Hematopoietic multipotent progenitor cell treated with erythropoietin and hydrocortisone succinate and interleukin-3 and kit ligand, for 4 days (in vitro differentiated cells): ENCODE measurements at places on chromosomes 12 and 14.

GRCh38 chr12:3492793-3493042 lies 1.7 kb downstream of the PRMT8 start:
- no peak for DNase-seq

DNA sequence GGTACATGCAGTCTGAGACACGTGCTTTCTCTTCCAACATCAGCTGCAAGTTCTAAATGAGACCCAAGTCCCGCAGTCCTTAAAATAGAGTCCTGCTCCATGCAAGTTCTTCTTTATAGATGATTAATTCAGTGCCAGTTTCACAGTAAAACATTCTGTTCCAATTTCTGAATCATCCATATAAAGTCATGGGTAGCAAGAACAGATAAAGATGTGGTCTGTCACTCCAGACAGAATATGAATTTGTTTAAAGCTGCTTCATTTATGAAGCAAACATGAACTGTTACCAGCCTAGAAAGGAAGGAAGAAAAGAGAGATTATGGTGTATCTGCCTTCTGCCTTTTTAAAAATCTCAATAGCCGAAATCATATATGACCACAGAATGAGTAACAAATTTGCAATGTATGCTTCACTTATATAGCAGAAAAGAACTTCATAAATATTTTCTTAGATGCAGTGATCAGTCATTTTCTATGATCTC lies 83.3 kb downstream of the KITLG start:
- DNase-seq: no peak

DNA sequence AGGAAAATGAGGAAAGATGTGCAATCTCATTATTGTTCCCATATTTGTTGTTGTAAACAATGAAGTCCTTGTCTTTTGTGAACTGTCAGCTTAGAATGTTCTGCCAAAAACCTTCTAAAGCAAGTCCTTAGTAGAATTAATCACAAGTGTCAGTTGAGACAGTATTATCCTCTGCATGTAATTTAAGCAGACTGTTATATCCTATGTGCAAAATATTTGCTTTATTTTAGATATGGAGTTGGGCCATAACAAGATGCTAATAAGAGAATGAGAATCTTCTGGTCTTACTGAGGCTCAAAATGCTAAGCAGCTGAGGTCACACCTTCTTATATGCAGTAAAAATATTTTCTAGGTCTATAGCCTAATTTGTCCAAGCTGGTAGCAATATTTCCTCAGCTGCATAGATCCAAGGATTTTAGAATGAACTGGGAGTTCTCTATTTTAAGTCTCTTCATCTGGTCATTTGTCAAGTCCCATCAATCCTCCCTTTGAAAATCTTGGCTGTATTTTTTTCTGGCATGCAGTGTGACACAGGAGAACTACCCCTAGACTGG lies 222.3 kb upstream of the NAV3 start:
- no peak for DNase-seq

DNA sequence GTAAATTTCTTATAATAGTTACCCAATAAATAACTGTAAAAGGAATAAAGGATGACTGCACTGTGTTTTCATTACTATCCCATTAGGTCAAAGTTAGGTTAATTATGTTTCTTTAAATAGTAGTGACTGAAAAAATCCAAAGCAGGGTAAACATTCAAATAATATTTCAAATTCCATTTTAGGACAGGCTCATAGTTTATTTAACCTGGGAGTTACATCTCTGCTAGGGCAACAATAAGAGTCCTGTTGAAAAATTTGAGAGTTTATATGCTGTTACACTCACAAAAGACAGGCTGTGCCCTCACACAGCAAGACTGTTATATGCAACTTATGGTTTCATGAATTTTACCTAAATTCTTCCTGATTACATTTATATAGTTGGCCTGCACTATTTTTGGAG lies 8.0 kb downstream of the ERP27 start:
- no peak for DNase-seq

DNA sequence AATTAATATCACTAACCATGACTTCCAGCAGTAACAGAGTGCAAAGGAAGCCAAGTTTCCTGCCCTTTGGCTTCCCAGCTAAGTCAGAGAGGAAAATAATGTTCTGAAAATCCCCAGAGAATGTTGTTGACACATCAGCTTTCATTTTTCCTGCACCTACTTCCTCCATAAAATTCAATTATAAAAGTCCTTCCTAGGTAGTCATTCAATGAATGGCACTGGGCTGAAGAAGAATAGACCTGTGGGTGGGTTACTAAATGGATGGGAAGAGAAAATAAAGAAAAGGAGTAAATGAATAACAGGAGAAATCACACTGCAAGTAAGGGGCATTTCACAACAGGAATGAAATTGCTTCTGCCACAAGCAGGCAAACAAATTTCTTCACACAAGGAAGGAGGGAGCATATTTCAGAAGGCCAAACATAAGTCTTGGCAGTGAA lies 73.2 kb upstream of the MDM1 start:
- DNase-seq: no peak

DNA sequence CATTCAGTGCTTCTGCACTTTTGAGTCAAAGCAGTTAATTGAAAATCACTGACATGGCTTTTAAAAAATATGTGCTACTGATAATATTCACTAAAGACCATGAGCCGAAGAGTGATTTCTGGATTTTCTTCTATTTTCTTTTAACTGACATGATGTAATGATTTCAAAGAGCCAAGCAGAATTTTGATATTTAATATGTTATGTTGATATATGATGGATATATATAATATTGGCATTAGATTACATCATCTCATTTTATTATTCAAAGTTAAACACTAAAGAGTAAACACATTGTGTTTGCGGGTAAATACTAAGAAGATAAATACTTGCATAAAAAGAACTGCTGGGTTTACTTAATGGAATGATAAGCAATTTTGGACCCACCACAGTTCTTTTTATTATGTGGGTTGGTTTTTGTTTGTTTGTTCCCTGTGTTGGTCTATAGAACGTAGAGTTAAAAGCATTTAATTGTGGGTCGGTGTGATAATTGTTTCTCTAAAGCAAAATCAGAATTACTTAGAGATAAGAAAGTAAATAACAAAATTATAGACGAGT lies 692 bp downstream of the SPIC start:
- DNase-seq: no peak

DNA sequence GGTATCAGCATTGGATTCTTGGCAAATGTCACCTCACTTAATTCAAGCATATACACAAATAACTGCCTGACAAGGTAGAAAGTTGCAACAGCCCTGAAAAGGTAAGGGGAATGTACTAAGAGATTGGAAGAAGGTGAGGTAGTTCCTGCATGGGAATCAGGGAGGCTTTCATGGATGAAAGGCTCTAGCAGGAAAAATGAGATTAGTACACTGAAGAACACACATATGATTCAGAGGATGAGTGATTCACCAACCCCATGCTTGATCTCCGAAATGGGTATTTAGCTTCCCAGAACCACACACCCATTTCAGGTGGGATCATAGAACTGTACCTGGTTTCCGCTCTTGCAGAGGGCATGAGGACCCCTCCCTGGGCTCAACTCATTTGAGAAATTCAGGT lies 65.8 kb downstream of the PAH start:
- DNase-seq: no peak

GRCh38 chr12:121955258-121956237 lies 37.2 kb downstream of the CFAP251 start:
- peak; percentile 60 for DNase-seq

- no peak for DNase-seq
Observed at GRCh38 chr14:54652188-54652587, 85.3 kb downstream of the SAMD4A start.

DNA sequence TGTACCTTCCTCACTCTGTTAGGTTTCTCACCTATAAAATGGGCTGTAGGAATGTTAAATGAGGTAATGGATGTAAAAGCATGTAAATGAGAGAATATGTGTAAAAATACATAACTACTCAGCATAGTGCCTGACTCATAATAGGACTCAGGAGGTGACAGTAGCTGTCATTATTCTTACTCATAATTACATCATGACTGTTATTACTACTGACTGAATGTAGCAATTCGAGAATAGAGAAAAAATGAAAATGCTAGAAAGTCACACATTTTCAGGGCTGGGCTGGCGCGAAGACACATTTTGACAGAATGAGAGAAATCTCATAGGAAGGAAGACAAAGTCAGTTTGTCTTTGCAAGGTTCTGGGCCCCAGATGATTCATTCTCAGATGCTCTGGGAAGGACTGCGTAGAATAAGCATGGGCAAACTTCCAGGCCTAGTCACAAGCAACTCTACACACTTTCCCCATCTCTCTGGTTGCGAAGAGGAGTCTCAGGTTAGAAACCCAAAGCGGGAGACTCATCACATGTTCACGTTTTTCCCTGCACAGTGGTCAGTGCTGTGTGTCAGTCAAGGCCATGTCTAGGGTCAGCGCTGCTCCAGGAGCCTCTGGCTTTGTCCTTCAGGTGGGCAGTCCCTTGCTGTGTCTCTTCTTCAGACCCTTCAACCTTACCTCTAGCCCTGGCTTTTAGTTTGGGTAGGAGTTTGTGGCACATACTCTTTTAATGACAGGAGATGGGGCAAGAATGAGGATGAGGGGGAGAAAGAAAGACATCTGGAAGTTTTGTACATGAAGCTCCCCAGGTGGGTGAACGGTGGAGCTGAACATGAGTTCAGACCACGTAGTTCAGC lies 8.4 kb downstream of the GPRC5A start:
- DNase-seq: no peak

- DNase-seq: peak; percentile 32
Observed at GRCh38 chr14:73457041-73457923, 1.1 kb downstream of the NUMB start.

- no peak for DNase-seq
Observed at GRCh38 chr14:79197516-79197915, 1013.8 kb downstream of the DIO2 start.

DNA sequence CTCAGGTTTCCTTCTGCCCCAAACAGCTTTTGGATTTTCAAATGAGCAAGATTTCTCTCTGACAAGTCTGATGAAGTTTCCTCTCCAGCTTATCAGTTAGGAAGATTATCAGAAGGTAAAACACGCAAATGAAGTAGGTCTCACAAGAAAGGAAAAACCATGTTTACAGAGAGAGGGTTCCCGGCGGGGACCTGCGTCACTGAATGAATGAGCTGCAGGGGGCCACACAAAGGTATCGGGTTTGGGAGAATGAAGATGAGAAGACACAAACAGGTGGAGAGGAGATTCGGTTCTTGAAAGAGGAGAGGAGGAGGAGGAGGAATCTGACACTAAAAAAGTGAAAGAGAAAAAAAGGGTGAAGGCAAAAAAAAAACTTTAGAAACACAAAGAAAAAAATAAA lies 208.6 kb downstream of the CALM1 start:
- DNase-seq: no peak

- DNase-seq: no peak
Observed at GRCh38 chr12:106753526-106753925, 21.0 kb upstream of the RIC8B start.

DNA sequence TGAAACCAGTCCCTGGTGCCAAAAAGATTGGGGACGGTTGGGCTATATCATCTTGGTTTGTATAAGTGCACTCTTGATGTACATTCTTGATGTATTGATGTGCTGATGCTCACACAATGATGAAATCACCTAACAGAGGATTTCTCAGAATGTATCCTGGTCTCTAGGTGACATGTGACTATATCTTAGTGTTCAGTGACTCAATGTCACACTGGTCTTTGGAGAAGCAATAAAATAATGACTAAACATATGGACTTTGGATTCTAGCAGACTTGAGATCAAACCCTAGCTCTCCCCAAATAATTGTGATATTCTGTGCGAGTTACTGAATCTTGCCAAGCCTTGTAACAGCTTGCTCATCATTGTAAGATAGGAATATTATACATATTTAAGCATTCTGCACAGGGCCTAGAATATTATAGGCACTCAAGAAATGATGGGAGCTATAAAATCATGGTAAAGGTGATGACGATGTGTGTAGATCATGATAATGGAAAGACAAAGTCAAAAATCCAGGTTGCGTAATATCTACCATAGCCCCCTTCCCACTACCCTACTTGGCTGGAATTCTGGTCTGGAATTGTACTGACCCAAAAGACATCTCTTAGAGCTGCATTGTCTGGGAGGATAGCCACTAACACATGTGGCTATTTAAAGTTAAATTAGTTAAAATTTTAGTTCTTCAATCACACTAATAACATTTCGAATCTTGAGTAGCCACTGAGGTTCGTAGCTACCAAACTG lies 117.6 kb upstream of the PWP1 start:
- DNase-seq: no peak

GRCh38 chr14:91207008-91207407 lies 37.5 kb downstream of the GPR68 start:
- peak; percentile 70 for DNase-seq

GRCh38 chr14:66401449-66402095 lies 84.6 kb upstream of the CCDC196 start:
- peak; percentile 35 for DNase-seq

DNA sequence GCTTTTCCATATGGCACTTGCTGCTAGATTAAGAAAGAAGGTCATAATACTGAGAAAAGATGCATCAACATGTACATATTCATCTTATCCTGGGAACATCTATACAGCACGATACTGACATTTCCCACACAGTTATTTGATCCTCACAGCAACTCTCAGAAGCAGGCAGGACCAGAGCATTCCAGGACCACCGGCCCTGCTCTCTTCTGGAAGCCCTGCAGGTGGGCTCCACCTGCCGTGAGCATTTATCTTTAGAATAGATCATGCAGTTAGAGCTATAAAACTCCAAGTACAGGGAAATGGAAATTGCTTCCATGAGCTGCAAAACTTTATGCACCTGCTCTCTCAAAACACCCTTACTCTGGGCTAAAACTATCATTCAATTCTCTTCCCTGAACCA lies 5.5 kb upstream of the BDKRB1 start:
- DNase-seq: no peak

DNA sequence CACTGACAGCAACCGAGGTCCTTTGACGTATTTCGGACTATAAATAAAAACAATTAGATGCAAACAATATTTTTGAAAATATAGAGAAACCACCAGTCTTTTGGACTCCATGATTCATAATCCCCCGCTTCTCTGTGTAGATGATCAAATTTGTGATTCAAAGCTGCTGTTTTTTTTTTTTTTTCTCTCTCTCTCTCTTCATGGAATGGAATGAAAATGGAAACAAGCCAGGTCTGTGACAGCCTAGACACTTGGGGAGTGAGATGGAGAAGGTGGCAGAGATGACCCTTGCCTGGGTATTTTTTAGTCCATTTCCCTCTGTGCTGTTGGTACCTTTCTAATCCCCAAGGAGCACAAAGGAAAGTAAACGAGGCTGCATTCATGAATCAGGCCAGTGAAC lies 248.5 kb downstream of the GLT1D1 start:
- no peak for DNase-seq

- no peak for DNase-seq
Observed at GRCh38 chr12:88624911-88625310, 44.6 kb upstream of the KITLG start.

- DNase-seq: peak; percentile 1
Observed at GRCh38 chr12:33876618-33877017, 145.7 kb upstream of the ALG10 start.
